ENCODE measurements at places on chromosomes 3 and 15.

DNA sequence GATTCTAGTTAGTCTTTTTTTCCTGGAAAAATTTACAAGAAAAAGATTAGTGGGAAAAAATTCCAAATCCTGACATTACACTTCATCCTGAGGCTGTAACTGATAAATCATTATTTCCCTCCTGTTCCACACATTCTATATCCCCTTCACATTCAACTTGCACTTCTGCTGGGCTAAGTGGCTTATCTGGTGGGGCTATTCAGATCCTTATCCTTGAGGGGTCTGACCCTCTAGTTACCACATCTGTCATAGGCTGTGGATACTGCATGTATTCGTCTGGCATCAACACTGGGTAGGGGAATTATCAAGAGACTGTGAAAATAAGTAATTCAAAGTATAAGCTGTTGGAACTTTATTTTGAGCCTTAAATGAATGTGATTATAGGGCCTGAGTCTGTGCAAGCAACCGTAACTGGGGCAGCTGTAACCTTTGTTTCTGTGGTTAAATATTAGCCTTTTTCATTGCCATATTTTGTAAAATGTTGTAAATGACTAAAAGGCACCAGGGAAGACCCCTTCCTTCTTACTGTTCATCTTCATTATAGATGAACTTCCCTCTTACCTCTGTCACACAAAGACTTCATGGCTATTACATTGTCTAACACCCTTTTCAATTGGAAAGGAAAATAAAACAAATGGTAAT is 28.0 kb upstream of the TEX9 start:
- no peak for DNase-seq

- peak; percentile 87 for DNase-seq
Measured at GRCh38 chr3:104069114-104069513, 1297.6 kb upstream of the ALCAM start.

GRCh38 chr15:100330629-100331215 is 11.1 kb downstream of the ADAMTS17 start:
- no peak for DNase-seq

- no peak for DNase-seq
Measured at GRCh38 chr15:67079361-67079760, 14.0 kb downstream of the SMAD3 start.
